ENCODE measurements at places on chromosomes 3 and 15. TPM values are rescaled to one million over a fixed set of nuclear protein-coding genes. Genes with fewer than 3 reads are reported as not detected.

HACD2 gene
- 26.9 TPM for total RNA-seq

FBXW12 gene
- 0.15 TPM for total RNA-seq

CPOX gene
- total RNA-seq = 28.8 TPM

KCNAB1 gene
- total RNA-seq = 2.8 TPM

SLC2A2 gene
- total RNA-seq = not detected

CDHR4 gene
- total RNA-seq = not detected
